NCI-H526 treated with DMSO at 0.1 percent for 48 hours (cell line): ENCODE measurements at places on chromosomes 7 and 10.

GRCh38 chr10:124722798-124723783 is 21.1 kb downstream of the FAM53B start:
- DNase-seq = no peak

DNA sequence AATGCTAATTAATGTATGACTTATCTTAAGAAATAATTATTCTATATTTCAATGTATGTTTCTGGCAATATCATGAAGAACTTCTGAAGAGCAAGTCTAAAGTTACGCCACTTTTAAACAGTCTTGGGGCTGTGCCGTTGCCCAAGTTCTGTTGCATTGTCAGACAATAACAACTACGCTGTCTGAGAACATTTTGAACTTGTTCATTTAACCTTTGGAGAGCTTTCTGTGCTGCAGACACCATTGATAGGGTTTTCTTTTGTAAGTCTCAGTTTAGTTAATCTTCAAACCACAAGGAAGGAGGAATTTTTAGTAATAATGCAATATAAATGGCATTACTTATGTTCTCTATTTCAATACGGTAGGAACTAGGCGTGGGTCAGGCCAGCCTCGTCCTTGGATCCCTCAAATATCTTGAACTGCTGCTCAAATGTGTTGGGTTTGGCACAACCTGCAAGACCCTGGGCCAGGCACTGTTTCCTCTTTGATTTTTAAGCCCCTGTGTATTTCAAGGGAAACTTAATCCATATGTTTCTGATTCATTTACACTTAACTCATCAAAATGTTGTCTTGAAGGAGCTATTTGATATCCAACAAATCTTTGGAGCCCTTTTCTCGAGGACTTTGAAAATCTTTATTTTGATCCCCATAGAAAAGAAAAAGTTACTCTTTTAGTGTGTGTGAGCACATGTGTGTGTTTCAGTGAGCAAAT is 215.5 kb downstream of the INHBA start:
- DNase-seq = no peak

DNA sequence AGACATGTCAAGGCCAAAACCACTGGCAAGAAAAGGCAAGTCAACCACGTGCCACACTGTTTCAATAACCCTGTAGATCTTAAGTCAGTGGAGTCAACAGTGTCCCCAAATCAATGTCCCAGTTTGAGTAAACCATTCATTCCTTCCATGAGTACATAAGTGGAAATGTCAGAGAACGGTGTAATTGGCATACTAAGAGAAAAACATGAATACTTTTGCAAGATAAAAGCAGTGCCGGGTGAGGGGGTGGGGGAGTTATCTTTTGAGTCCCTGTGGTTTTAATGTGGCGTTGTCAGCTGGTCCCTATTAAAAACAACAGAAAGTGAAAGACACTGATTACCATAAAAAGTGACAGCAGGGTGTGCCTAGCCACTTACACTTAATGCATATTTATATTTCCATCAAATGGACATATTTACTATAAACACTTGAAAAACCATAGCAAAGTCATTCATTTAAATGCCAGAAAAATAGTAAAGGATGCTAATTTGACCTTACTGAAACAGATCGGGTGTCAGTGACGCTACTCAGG is 37.8 kb downstream of the RSU1 start:
- DNase-seq = no peak

DNA sequence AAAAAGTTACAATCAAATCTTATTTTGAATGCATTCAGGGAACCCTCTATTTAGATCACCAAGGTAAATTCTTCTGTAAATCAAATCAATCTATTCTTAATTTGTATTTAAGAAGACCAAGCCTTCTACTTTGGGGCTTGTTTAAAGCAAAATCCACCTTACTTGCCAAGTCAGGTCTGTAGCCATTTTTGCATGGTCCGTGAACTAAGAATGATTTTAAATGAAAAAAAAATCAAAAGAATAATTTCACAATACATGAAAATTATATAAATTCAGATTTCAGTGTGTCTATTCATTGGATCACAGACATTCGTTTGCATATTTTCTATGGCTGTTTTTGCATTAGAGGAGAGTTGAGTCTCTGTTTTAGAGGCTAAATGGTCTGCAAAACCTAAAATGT is 59.4 kb downstream of the SYPL1 start:
- no peak for DNase-seq

GRCh38 chr7:76216381-76217082 is 14.8 kb downstream of the SRRM3 start:
- DNase-seq = no peak

- DNase-seq = no peak
These were observed 23.3 kb upstream of the SMARCD3 start for GRCh38 chr7:151271699-151272355.

DNA sequence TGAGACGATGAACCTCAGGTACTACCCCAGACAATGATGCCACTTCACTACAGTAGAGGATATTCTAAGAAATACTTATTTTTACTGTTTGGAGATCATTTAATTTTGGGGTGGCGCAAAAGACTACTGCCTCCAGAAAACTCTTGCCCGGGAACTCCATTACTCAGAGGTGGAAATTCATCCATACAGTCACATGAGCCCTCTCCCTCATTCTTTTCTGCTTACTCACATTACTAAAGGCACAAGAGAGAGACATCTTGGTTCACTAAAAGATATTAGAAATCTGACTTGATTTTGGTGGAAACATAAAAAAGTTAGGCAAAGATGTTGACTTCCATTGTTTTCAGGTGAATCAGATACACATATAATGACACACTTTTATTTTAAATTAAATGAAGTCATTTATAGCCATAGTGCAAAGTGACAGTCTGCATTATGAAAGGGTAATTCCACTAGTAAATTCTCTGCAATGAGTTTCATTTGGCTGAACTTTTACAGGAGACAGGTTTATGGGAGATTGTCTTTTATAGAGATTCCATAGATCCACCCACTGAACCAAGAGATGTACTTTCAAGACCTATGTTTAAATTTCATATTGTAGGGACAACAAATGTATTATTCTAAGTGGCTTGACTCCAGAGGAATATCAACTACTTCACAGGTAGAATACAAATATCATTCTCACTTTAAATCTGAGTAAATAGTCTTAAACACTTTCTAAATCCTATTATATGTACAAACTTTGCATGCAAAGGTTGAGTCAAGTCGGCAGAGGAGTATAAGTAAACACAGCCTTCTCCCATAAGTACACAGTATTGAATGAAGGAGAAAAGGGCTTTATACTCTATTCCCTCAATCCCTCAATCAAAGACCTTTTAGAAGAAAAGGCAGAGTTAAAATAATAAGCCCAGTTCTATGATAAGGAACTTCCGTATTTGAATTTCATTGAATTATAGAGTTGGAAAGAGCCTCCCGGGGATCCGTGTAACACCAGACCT is 18.8 kb downstream of the NEBL start:
- DNase-seq = no peak

DNA sequence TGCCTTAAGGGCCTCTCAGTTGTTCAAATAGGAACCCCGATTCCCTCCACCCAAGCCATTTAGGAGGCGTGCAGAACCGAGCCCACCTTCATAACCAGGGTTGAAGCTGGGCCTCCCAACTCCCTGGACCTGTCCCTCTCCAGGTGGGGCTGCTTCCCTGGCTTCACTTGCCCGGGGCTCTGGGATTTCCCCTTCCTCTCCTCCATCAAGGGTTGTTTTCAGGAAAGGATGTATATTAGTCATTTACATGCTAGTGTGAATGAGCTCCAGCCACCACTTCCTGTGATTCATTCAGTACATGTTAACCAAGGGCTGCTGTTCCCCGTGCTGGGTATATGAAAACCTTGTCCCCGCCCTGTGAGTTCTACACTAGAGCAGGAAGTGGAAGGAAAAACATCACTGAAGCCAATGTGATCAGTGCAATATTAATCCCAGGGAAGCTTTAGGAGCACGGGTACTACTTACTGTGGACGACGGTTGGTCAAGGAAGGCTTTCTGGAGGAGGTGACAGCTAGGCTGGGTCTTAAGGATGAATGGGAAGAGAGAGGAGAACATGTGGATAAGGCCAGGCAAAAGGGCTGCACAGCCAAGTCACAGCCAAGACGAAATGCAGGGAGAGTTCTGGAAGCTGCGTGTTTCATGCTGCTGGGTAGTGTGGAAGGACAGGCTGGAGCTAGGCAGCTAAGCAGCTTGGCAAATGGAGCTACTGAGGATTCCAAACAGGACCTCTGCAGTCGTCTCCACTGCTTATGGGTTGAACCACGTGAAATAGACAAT is 150.1 kb upstream of the SHH start:
- DNase-seq = no peak

- DNase-seq = no peak
These were observed 199.2 kb downstream of the SEMA3E start for GRCh38 chr7:83449781-83450180.

DNA sequence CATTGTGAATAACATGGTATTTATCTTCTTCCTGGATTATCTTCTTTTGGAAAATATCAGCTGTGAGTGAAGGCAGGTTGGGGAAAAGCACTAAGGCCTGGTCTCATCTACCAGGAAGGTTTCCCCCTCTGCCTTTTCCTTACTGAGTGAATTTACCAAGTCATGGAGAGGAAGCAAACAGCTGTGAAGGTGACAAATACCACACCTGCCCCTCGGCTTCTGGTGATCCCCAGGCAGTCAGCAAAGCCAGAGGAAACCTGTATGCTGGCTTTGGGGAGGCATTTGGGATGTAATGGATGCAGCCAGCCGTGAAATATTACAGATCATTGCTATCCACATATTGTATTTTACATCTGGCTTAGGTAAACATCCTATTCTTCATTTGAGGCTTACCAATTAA is 24.2 kb downstream of the POM121L12 start:
- no peak for DNase-seq

DNA sequence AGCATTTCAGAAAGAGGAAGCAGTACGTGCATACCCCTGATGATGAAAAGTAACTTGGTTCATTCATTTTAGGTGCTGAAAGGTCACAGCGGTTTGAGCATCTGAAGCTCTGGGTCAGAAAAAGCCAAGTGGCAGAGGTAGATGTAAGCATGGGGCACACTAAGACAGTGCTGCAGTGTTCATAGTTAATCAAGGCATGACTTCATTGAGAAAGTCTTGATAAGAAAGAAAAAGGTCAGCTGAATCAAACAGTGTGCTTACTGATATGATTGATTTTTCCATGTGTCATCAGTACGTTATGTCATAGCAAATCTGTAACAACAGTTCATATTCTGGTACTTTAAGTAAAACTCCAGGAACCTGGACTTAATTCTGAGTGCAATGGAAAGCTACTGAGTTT is 107.7 kb upstream of the PCLO start:
- DNase-seq = no peak

GRCh38 chr7:128427289-128427891 is 17.6 kb upstream of the IMPDH1 start:
- peak; percentile 76 for DNase-seq

DNA sequence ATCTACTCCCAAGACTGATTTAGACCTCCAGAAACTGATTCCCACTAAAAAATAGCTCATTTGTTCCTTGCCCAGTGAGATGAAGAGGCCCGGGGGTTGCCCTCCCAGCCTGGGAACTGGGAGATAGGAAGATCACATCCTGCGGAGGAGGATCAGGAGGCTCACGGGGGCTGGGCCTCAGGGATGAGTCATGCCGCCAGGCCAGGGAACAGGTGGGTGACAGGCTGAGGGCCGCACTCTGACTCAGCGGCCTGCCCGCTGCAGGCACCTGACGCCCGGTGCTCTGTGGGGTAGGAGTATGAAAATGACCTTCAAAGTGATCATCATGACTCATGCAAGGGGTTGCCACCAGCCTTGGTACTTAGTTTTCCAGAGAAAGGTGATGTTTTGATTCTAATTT is 104.5 kb upstream of the ZPBP start:
- DNase-seq = no peak

DNA sequence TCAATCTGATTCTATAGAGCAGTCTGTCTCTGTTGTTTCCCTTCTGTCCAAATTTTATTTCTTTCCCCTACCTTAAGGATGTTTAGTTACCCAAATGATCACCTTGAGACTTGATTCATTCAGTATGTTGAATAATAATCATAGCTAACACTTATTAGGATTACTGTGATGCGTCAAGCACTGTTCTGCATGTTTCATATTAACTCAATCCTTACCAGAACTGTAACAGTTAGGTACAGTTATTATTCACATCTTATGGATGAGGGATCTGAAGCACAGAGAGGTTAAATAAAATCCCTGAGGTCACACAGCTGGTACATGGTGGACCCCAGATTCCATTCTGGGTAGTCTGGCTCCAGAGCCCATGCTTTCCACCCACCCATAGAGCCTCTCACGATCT is 97.9 kb upstream of the SAMD8 start:
- no peak for DNase-seq

DNA sequence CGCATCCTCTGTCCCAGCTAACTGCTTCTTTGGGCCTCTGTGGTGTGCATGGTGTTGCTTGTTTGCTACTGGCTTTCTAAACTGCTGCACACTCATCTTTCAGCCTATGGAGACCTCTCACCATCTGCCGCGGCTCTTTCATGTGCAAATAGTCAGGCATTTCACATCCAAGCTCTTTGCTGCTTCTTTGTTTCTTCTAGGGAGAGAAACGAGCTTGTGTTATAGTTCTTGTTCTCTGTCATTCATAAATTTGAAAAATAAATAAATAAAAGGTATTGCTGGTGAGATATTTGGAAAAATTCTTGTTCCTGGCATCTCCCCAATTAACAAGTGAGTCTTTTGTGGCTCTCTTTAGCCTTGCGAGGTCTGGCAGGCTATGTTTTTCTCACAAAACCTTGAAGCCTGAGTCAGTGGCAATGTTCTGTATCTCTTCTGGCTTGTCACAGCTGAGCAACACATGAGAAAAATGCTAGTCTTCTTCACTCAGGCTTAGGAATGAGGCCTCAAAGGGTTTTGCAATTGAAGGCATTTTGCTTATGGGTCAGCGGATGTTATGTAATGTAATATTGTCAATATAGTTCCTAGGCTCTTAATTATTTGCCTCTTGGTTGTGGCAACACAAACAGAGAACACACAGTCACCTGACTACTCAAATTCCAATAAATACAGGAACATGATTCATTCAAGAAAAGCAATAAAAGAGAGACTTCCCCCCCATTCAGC is 274.0 kb downstream of the FRMD4A start:
- no peak for DNase-seq

DNA sequence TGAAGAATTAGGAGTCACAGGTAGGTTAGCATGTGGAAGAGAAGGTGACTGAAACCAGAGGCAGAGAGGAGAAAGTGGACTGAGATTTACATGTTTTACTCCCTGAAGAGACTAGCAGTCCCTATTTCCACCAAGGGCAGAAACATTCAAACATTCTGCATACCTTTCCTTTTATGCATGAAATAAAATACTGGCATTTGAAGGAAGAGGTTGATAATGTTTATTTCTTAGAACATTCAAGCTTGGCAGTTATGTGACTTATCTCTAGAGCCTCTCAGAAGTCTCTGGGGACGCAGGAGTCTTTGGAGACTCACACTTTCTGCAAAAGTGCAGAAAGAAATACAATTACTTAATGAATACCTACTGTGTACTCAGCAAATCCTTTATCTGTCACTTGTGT is 507.1 kb upstream of the C7orf33 start:
- no peak for DNase-seq

DNA sequence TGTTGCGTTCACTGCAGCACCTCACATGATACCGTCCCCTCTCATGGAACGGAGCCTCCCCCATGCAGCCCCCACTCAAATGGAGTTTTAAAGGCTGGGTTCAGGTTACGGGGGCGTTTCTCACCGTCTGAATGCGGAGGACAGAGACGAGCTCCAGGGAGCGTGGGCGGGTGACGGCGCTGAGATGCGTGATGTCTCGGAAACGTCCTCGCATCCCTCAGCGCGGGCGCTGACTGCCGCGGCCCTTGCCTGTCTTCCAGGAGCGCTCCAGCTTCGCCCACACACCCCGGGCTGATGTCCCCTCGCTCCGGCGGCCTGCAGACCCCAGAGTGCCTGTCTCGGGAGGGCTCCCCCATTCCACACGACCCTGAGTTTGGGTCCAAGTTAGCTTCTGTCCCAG is 16.6 kb upstream of the AP5Z1 start:
- DNase-seq = no peak
